ENCODE measurements at places on chromosomes 7 and 10.

- DNase-seq: no peak
Measured at GRCh38 chr10:78903341-78903940, 165.3 kb upstream of the ZMIZ1 start.

DNA sequence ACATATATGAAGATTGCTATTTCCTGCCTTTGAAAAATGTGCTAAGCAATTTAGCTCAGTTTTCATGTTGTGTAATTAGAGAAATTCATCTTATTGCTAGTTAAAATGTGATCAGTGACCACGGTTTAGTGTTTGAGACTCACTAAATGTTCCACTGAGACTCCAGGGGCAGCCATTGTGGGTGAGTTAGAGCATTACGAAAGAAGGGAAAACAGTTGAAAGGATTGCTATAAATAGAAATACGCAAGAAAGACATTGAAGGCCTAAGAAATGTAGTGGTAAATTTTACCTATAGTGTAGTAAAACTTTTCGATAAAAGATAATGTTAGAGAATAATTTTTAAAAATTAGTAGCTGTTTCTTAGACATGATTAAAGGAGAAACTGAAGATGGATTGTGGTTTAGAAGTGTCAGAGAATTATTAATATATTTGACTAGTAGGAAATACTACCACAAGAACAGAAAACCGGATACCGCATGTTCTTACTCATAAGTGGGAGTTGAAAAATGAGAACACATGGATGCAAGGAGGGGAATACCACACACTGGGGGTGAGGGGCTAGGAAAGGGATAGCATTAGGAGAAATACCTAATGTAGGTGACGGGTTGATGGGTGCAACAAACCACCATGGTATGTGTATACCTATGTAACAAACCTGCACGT lies 394.5 kb downstream of the SEMA3D start:
- no peak for DNase-seq

DNA sequence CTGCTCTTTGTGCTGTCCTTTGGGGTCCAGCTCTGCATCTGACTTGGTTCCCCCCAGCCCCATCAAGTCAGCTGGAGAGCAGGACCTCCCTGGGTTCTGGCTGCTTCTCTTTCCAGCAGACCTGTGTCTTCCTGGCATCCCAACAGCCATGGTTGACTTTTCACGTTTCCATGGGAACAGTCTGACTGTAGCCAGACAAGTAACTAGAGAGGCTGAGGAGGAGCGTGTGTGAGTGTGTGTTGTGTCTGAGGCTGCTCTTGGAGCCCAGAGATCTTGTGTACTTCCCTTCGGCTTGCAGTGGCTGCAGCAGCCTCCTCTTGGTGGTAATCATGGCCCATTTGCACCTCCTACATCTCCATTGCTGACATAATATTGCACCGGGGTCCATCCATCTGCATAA lies 332.0 kb downstream of the RPS24 start:
- DNase-seq: no peak

DNA sequence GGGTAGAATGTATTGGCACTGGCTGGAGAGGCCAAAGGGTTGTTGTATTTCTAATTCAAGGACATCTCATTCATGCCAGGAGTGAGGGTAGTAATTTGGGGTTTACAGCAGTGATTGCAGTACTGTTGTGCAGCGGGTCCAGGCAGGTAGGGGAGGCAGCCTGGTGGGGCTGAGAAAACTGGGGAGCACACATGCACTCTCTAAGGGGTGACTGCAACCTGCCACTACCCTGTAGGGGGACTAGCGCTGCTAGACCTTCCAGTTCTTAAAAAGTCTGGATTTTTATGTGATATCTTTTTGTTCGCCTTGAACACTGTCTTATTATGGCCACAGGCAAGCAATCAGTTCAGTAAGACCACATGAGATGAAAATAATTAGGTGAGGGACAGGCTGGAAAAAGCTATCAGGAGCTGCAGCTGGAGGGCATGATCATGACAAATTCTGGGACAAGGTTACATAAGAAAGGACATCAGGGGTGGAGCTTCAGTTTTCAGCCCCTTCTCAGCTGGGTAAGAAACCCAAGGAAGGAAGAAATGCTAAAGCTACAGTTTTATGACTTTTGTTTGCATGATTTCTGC lies 149.0 kb downstream of the ARHGAP21 start:
- no peak for DNase-seq

GRCh38 chr7:95509199-95509598 lies 23.5 kb downstream of the ASB4 start:
- no peak for DNase-seq

DNA sequence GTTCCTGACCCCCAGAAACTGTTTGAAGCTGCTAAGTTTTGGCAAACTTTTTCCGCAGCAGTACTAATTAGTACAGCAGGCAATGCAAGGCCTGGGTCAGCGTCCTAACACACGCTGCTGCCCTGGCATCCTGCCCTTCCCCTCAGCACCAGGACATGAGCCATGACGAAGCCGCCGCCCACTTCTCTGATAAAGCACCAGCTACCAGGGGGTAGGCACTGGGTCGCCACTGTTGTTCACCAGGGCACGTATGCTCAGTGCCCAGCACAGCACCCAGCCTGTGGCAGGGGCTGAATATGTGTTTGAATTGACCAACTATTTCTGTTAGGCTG lies 59.5 kb downstream of the CHST15 start:
- DNase-seq: no peak

GRCh38 chr10:125024497-125025234 lies 82.7 kb downstream of the ZRANB1 start:
- DNase-seq: no peak

DNA sequence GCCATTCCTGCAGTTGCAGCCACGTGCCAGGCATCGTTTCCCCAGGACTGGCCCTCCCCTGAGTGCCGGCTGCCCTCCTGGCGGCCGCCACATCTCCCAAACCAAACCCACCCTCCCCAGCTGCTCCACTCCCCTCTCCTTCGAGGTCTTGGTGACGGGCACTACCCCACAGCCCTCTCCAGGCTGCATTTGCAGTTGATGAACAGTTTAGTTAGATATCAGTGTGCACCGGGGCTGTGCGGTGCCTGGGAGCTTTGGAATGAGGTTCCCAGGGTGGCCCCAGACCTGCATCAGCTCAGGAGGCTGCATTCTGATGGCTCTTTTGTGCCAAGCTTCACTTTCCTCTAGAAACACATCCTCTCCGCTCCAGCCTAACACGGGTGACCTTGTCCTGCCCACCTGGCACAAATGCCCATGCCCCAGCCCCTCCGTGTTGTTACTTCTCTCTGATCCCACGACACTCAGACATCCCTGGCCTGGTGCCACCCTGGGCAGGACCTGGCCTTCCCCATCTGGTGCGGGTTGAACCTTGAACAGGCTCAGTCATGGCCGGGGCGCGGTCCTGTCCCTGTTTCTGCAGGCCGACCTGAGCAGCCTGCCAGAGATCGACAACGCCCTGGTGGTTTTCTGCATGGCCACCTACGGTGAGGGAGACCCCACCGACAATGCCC lies 14.5 kb downstream of the TMEM120A start:
- no peak for DNase-seq

DNA sequence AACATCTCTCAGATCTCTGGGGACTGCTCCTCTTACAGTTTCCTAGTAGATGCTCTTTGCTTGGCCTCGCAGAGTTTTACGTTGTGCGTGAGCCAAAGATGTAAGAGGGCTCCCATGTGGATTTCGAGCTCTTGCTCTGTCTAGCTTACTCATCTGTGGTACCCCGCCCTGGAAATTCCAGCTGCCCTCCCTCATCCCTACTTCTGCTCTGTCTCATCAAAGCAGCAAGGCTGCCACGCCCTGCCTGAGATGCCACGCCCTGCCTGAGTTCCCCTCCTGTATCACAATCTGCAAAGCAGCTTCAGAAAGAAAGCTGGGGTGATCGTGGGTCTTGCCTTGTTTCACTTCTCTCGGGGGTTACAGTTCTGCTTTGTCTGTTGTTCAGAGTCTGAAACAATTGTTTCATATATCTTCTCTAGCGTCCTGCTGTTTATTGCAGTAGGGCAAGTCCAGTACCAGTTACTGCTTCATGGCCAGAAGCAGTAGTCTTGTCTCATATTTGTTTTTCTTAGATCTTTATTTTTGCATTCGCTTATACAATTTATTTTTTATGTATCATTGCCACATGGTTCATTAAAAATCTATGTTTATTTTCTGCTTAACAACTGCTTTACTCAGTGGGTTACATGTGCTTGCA lies 36.1 kb upstream of the CCNY start:
- DNase-seq: no peak

DNA sequence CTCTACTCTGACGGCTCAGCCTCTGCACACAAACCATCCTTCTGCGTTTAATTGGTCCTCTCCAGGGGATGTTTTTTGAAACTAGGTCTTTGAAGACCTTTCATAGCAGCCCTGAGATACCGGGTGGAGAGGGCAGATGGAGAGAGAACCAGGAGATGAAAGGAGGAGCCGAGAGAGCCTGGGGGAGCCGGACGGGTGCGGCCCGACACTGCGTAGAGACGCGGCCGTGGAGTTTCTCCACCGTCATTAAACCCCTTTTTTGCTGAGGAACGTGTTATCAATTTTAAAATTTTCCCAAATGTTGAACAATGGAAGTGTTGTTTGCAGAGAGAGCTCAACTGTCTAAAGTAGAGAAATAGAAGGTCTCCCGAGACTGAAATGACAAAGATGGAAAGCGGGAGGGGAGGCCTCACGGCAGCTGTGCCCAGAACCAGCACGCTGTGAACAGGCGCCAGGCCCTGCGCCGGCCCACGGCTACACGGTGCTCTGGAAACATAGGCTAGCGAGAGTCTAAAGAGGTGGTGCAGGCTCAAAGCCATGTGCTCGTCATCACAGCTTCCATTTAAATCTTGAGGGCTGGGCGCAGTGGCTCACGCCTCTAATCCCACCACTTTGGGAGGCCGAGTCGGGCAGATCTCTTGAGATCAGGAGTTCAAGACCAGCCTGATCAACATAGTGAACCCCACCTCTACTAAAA lies 307.0 kb downstream of the PTPRN2 start:
- no peak for DNase-seq

DNA sequence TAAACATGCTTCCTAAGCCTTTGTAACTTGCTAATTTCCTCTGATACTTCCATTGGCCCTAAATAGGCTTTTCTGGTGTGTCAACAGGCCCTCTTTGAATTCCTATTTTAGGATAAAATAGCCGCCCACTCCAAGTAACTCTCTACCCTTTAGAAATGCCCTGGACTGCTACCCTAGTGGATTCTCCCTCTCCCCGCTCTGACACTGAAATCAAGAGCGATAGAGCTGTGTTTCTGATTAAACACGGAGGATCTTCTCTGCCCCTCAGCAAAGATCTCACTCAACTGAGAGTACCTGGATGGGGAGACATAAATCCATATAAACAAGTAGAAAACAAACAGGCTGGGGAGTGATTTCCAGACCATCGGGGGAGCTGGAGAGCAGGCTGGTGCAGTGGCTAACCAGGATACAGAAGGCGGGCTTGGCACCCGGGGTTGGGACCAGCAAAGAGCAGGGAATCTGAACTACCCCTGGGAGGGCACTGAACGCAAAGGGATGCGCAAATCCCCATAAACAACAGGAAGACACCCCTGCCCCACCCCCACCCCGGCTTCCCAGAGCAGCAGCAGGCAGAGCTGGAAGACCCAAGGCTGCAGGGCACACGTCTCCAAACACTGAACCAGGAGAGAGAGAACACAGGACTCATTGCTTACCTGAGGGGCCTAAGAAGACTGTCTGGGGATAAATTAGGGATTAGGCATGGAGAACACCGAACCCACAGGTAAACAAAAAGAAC lies 2.5 kb downstream of the ASB13 start:
- no peak for DNase-seq

DNA sequence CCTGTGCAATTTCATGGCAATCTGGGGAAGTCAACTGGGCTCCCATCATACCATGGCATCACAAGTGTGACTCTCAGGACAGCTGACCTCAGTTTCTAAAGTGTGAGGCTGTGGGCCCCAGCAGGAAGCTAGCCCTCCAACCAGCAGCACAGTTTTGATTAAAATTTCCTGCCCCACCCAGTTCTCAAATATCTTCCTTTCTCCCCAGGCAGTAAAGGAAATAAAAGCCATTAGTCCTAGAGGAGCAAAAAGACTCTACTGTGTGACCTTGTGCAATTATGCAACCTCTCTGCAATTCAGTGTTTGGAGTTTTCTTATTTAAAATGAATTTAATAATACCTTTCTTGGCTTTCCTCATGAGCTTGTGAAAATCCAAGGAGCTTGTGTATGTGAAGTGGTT lies 143.1 kb upstream of the CDCA7L start:
- DNase-seq: no peak
